ENCODE measurements at places on chromosomes 5 and 9. TPM values are rescaled to one million over a fixed set of nuclear protein-coding genes. Genes with fewer than 3 reads are reported as not detected.

The NME5 gene
- not detected for total RNA-seq

The CCDC192 gene
- not detected for total RNA-seq

The C1QTNF2 gene
- not detected for total RNA-seq

The FANCG gene
- 52.3 TPM for total RNA-seq

The CEP120 gene
- 32.6 TPM for total RNA-seq

The LIX1 gene
- not detected for total RNA-seq

The ALDH7A1 gene
- total RNA-seq, result 18.6 TPM

The ETF1 gene
- 154 TPM for total RNA-seq

The HTR4 gene
- total RNA-seq, result not detected

The PROB1 gene
- 2.6 TPM for total RNA-seq

The DRD1 gene
- 0.44 TPM for total RNA-seq

The PCDHB10 gene
- 0.43 TPM for total RNA-seq

The TSSK1B gene
- total RNA-seq, result 0.57 TPM

The PCDHGA8 gene
- 3.3 TPM for total RNA-seq

The SNCAIP gene
- 7.0 TPM for total RNA-seq

The DNM1 gene
- 17.1 TPM for total RNA-seq

The IL5 gene
- not detected for total RNA-seq

The LEAP2 gene
- 0.43 TPM for total RNA-seq

The TMEM171 gene
- 5.5 TPM for total RNA-seq

The ACOT12 gene
- total RNA-seq, result 0.57 TPM

The LHX3 gene
- not detected for total RNA-seq

The OTULINL gene
- total RNA-seq, result 0.66 TPM

The FBP1 gene
- not detected for total RNA-seq

The SPINK7 gene
- not detected for total RNA-seq

Data from placental pericyte (primary cell).